ENCODE measurements at places on chromosomes 11 and 22.

DNA sequence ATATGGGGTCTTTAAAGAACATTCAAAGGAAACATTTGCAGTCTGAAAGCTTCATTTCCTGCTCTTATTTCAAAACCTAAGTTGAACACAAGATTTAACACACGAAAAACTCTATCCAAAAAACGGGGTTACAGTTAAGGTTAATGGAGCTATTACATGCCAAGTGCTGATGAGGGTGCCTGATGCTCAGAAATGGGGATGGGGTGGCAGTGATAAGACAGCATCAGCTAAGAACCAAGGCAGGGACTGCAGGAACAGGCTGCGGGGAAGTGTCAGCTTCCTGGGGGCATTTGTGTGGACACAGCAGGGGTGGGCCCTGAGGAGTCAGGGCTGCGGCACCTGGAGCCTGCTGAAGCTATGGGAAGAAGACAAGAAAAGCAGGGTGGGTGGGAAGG lies 12.2 kb downstream of the DGCR2 start:
- DNase-seq, result no peak

DNA sequence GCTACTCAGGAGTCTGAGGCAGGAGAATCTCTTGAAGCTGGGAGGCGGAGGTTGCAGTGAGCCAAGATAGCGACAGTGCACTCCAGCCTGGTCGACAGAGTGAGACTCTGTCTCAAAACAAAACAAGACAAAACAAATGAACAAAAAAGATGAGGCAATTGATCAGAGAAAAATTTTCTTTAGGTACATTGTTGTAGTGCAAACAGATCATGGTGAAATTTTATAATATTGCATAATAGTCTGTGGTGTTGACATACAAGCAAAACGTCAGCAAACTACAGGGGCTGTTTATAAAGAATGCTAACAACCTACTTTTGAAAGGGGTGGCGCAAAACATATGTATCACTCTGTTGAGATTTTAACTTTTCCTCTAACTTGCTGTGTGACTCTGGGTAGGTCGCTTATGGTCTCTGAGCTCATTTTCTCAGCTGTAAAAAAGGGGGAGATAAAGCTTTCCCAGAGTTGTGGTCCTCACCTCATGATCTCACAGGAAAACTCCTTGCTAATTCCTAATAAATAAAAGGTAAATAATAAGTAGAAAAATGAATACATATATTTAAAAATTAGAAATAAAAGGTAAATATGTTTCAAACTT lies 64.8 kb upstream of the NUP160 start:
- peak; percentile 70 for DNase-seq

DNA sequence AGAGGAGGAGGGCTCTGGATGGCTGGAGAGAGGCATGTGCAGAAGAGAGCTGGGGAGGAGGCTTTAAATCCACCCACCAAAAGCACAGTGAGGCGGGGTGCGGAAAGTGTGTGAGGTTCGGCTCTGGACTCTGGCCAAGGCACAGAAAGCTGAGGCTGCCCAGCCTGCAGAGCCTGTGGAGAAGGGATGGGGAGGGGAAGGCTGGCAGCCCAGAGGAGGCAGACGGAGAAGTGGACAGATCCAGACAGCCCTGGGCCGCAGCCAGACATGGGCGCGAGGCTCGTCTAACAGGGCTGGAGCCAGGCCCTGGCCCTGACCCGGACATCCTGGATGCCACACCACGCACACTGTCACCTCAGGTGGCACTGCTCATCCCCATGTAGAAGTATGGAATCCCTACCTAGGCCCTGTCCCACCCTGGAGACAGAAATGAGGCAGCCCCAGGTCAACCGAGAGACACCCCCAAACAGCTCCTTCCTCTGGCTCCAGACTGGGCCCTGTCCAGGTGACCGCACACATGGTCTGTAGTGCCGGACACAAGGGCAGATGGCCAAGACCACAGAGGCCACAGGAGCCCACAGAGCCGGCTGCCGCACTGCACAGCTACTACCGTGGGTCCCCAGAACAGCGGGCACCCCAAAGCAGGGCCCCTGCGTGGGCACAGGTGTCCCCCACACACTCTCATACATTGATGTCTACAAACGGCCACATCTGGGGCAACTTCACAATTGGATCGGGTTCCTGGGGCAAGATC lies 16.6 kb upstream of the MOB2 start:
- DNase-seq, result no peak

- DNase-seq, result no peak
Observed at GRCh38 chr11:86491027-86491426, 116.3 kb downstream of the CCDC81 start.

- DNase-seq, result no peak
Observed at GRCh38 chr22:38402204-38402603, 52.8 kb downstream of the KCNJ4 start.

- DNase-seq, result no peak
Observed at GRCh38 chr11:13145461-13145860, 132.1 kb upstream of the BMAL1 start.

- DNase-seq, result no peak
Observed at GRCh38 chr22:38432264-38432663, 22.7 kb downstream of the KCNJ4 start.

GRCh38 chr11:112812729-112813128 lies 148.5 kb upstream of the NCAM1 start:
- DNase-seq, result no peak

DNA sequence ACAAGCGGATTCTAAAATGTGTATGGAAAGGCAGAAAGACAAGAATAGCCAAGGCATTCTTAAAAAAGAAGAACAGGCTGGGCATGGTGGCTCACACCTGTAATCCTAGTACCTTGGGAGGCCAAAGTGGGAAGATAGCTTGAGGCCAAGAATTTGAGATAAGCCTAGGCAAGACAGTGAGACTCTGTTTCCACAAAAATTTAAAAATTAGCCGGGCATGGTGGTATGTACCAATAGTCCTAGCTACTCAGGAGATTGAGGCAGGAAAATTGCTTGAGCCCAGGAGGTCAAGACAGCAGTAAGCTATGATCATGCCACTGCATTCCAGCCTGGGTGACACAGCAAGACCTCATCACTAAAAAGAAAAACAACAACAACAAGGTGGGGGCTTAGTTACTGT lies 46.0 kb upstream of the PPP2R1B start:
- no peak for DNase-seq

- no peak for DNase-seq
Observed at GRCh38 chr11:3368199-3368598, 10.7 kb downstream of the ZNF195 start.

DNA sequence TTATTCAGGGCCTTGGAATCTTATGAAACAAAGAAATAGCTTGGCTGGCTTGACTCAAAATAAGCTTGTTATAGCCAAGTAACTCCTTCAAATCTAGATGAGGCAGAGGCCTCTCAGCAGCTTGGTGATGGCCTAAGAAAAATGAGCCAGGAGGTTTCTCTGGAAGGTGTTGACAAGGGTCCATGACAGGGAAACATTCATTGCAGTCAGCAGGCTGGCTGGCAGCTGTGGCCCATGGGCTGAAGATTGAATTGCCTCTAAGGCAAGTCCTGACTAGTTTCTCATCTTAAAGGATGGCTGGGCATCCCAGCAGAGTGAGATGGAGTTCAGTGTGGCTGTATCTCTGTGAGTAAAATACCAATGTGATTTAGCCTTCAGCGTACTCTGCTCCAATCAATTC lies 441.0 kb downstream of the NELL1 start:
- no peak for DNase-seq

DNA sequence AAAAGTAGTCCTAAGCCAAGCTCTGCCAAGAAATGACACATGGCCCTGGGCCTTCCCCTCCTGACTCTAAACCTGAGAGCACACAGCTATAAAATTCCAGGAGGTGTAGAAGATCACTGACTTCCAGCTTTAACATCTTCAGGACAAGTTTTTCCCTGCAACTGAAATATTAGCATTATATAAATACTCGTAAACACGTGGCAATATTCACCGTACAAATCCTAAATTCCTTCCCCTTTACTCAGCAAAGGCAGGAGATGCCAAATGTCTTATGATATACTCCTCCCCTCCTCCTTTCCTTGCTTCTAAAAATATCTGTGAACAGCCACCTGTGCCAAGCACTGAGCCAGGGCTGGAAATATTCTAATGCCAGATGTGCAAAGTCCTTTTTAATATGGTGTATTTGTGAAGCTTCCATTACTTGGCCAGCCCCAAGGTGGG lies 194.0 kb downstream of the LARGE1 start:
- no peak for DNase-seq

DNA sequence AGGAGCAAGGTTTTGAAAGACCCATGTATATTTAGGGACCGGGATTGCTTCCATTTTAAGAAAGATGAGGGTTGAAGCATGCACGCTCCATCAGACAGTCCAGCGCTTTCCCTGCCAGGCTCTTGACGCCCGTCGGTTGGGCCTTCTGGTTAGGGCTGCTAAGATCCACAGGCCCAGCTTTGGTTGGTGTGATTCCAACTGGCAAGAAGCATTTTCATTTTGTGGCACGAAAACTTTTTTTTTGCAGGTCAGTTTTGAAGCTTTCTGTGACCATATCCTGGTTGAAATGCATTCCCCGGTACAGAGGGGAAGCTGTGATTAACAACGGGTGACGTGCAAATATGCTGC lies 34.3 kb upstream of the MPPED1 start:
- no peak for DNase-seq

DNA sequence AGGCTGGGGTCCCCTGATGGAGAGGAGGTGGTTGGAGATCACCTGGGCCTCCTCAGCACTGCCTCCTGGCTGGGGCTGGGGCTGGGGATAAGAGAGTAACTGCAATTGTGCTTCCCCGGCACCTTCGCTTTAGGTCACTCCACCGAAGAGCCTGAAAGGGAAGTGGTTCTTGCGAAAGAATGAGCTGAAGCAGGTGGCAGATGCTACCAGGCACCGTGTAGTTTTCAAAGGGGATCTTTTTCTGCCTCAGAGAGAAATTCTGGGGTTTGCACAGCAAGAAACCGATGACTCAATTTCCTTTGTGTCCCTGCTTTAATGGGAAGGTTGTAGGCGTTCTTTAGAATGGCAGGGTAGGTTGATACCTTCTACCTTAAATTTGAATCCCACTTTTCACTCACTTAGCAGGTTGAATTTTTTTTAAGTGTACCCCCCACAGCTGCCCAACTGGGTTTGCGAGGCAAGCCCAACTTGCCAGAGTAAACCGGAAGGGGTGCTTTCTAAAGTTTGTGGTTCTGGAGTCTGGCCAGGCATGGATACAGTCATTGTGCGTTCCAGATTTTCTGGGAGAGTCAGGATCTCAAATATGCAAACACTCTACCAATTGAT lies 5.3 kb downstream of the CD44 start:
- DNase-seq, result peak; percentile 72

DNA sequence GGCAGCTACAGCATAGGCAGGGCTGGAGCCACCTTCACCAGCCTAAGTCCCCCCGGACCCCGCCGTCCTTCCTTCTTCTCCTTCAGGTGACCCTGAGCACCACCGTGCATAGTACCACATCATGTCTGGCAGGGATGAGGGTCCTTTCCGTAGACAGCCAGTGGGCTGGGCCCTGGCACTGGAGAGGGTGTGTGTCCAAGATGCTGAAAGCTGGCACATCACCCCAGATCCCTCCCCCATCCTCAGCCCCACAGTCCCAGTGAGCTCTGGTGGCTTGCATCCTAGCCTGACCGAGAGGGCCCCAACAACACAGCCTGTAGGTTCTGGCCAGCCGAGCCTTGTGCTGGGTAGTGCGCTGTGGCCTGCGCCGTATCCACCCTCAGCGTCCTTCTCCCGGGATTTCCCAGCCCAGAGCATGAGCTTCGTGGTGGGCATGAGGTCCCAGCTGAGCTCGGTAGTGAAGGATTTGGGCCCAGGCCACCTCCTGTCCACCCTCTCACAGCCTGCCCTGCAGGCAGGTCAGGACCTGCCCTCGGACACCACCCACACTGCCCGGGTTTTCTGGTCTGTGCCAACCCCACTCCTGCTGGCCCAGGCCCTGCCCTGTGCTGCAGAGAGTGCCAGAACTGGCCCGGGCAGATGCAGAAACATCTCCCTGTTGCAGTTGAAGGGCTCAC lies 1124.3 kb downstream of the BRD1 start:
- DNase-seq, result no peak

- DNase-seq, result no peak
Observed at GRCh38 chr22:46985507-46985882, 223.0 kb downstream of the TBC1D22A start.

GRCh38 chr22:39240831-39241793 lies 3.7 kb downstream of the PDGFB start:
- peak; percentile 57 for DNase-seq

DNA sequence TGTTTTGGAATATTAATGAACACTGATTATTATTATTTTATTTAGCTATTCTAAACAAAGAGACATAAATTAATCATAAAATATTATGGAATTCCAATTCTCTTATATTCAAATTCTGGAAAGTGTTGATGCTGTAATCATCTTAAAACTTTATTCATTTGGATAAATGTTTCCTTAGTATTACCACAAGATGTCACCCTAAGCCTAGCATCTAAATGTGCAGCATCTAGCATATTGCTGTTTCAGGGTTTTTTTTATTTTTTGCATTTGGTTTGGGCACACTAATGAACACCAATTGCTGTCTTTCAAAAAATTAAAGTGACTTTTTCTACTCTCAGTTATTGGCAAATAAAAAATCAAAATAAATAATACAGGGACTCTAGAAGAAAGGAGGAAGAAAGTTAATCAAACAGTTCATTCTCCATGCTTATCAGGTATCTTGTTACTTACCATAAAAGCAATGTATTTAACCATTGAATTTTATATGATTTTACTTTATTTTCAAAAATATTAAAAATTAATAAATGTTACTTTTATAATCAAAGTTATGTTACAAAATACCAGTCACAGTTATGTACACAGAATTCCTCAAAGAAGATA lies 31.8 kb downstream of the DLG2 start:
- DNase-seq, result peak; percentile 37

GRCh38 chr11:76135491-76135890 lies 70.8 kb downstream of the WNT11 start:
- DNase-seq, result no peak

DNA sequence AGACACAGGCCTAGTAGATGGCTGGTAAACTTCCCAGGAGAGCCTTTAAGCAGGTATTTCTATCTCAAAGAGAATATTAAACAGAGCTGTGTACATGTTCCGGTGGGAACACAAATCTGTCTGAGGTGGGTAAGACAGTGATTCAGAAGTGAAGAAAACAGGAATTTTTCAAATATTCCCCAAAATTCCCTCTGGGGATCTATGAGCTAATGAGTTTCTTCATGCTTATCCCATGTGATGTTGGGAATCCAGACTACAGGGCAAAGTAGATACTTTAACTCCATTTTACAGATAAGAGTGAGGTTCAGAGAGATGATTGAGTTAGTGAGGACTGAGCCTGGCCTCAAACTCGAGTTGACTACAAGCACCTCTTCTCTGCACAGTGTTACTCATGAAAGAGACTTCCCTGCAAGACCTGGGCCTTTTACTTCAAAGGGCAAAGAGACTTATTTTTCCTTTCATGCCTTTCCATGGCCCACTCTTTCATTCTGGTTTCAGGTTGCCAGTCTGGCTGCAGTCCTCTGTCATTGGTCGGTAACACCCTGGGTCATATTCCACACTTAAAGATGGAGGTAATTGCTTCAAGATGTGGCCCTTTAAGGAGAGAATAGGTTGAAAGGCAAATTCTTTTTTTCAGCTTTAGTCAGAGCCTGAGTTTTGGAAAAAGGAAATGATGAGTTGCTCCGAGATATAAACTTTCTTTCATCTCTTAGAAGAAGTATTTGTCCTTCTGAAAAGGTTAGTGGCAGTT lies 70.1 kb downstream of the CYB5R2 start:
- no peak for DNase-seq

GRCh38 chr11:61106296-61106695 lies 4.0 kb downstream of the CD5 start:
- no peak for DNase-seq

- no peak for DNase-seq
Observed at GRCh38 chr22:27163162-27164137, 506.1 kb downstream of the MIAT start.

GRCh38 chr11:114132944-114133394 lies 73.5 kb downstream of the ZBTB16 start:
- DNase-seq, result no peak
